ENCODE measurements at places on chromosomes 11 and 22. TPM values are rescaled to one million over a fixed set of nuclear protein-coding genes. Genes with fewer than 3 reads are reported as not detected.

The HTR3B gene
- not detected for total RNA-seq

The EFCAB6 gene
- 0.88 TPM for total RNA-seq

The OR51B2 gene
- total RNA-seq, result 1.5 TPM

The FREY1 gene
- 0.24 TPM for total RNA-seq

The GRIK4 gene
- total RNA-seq, result not detected

The KDELR3 gene
- total RNA-seq, result 24.4 TPM

The FGF3 gene
- total RNA-seq, result not detected

The CNGA4 gene
- 0.17 TPM for total RNA-seq
